ENCODE measurements at places on chromosomes 5 and 9.

DNA sequence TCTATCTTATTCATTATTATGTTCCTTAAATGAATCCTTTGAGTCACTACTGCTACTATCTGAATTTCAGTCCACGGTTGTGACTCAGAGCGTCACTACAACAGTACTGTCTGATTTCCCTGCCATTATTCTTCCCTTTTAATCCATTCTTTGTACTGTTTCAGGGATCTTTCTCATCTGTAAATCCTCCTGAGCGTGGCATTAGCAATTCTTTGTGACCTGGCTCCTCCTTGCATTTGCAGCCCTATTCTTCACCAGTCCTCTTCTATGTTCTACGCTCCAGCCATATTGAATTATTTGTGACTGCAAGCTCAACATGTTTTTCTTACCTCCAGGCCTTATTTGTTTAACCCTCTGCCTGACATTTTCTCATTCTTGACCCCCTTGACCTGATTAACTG is 5.9 kb downstream of the PRPF4 start:
- DNase-seq, result no peak

GRCh38 chr9:131484560-131485185 is 18.0 kb upstream of the POMT1 start:
- no peak for DNase-seq

DNA sequence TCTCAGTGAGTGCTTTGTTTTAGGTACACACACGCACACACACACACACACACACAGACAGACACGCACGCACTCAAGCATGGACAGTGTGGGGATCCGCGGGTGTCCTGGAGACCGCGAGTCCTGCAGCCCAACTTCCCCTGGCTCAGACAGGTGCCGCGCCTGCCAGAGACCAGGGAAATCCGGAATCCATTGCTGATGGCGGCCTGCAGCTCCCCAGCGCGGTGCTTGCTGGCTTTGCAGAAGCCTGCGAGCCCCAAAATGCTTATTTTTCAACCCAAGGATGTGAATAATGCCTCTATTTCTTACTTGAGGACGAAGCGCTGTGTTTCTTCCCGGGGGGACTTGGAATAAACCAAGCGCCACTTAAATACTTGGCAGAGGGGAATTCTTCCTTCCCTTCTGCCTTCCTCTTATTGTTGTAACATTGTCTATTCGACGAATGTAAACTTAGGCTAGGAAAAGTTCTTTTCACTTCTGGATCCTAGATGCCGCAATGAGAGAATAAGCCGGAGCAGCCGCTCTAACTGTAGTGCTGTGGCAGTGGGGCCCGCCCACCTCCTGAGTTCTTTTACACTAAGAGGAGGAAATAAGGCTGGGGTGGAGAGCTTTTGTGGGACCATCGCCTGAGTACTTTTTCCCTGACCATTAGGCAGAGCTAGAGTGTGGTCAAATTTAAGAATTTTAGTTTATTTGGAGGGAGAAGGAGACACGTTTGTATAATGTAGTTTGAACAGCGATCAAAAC is 802 bp downstream of the ITGA2 start:
- peak; percentile 15 for DNase-seq

DNA sequence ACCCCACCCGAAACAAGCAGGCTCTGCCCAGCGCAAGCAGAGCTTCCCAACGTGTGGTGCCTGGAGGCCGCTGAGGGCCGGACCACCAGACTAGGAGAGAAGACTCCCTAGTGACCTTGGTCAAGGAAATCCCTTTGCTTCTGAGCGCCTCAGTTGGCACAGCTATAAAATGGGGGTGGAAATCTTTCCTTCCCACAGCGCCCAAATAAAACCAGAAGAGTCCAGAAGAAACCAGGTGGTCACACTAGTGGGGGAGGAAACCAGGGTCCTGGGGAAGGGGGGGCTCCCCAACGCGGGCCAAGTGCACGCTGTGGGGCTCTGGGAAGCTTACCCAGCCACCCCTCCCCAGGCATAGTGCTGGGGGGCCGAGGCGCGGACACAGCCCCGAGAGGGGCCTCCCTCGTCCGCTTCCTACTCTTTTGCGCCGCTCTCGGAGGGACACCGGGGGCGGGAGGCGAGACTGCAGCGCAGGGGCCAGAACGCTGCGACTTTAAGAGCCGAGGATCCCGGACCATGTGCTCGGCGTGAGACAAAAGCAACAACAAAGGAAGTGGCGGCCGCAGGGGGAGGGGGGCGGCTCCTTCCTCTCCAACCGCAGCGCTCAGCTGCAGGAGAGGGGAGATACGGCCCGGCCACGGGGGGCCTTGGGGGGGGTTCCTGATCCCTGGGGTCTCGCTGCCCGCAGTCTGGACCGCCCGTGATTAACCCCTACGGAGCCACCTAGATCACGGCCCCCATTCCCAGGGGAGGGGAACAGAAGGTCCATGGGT is 885 bp downstream of the RNF44 start:
- peak; percentile 64 for DNase-seq

- no peak for DNase-seq
Measured at GRCh38 chr9:33860200-33860871, 43.4 kb downstream of the UBE2R2 start.

GRCh38 chr9:5186416-5187169 is 1.2 kb upstream of the INSL6 start:
- DNase-seq, result peak; percentile 39
